PC-3 (cell line): ENCODE measurements at places on chromosomes 5 and 9.

- H3K4me1 ChIP-seq = no peaks in the 10 kb centered on the region
- no peaks in the 10 kb centered on the region for H3K27me3 ChIP-seq
- H3K4me3 ChIP-seq = no peak overlapping the region
- no peak for DNase-seq
- no peak overlapping the region for H3K27ac ChIP-seq
- no peaks in the 10 kb centered on the region for H3K36me3 ChIP-seq
Measured at GRCh38 chr5:98016771-98017170, 756.7 kb upstream of the RGMB start.

- no peak for DNase-seq
- peaks cover 10% of the 10 kb centered on the region for H3K4me1 ChIP-seq
- no peak overlapping the region for H3K4me3 ChIP-seq
- no peak overlapping the region for H3K27ac ChIP-seq
- no peaks in the 10 kb centered on the region for H3K36me3 ChIP-seq
Measured at GRCh38 chr5:142508591-142508990, 177.3 kb downstream of the FGF1 start.

- H3K27ac ChIP-seq = peak overlapping the region; percentile 96
- no peaks in the 10 kb centered on the region for H3K36me3 ChIP-seq
- H3K27me3 ChIP-seq = no peaks in the 10 kb centered on the region
- H3K4me3 ChIP-seq = no peak overlapping the region
- no peak for DNase-seq
- H3K4me1 ChIP-seq = peaks cover 75% of the 10 kb centered on the region
Measured at GRCh38 chr5:14263113-14263512, 120.0 kb downstream of the TRIO start.

GRCh38 chr5:172906436-172906835 is 52.8 kb upstream of the RPL26L1 start:
- H3K36me3 ChIP-seq = no peaks in the 10 kb centered on the region
- H3K4me1 ChIP-seq = peaks cover 48% of the 10 kb centered on the region
- H3K27me3 ChIP-seq = no peaks in the 10 kb centered on the region
- peak overlapping the region; percentile 96; the same call in 1 of the 2 replicates for H3K27ac ChIP-seq

- peaks cover 16% of the 10 kb centered on the region for H3K27me3 ChIP-seq
- H3K4me3 ChIP-seq = no peak overlapping the region
- no peaks in the 10 kb centered on the region for H3K36me3 ChIP-seq
- no peaks in the 10 kb centered on the region for H3K4me1 ChIP-seq
- no peak overlapping the region for H3K27ac ChIP-seq
- DNase-seq = no peak
Measured at GRCh38 chr5:115685490-115685889, 59.7 kb upstream of the TMED7 start.

DNA sequence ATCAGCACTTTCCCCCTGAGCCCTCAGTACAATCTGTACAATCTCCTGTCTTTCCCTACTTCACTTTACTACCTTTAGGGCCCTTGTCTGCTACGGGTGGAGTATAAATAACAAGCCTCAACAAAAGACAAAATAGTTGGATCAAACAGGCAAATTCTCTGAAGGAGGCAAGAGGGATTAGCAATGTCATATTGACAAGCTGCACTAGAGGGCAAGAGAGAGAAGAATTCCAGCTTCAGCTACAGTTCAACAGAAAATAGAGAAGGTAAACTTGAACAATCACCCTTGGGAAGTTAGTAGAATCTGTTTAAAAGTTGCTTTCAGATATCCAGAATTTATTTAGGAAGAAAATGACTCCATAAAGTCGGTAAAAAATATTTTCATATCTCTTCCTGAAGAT is 68.4 kb upstream of the IZUMO3 start:
- no peaks in the 10 kb centered on the region for H3K36me3 ChIP-seq
- H3K27ac ChIP-seq = no peak overlapping the region
- no peaks in the 10 kb centered on the region for H3K27me3 ChIP-seq

DNA sequence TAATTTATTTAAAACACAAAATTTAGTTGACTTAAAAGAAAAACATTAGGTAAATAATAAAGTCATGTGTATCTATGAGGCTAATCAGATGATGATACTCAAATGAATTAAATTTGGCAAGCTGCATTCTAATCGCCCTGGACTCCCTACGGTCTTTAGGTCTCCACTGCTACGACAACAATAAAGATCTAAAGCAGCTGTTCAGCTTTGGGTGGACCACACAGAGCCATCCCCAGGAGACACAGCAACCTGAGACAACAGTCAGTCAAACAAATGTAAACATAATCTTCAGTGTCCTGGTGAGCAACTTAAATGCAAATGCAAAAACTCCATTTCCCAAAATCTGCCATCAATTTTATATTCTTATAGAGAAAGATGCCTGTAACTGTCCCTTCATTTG is 65.5 kb downstream of the MCTP1 start:
- no peak overlapping the region for H3K4me3 ChIP-seq
- H3K4me1 ChIP-seq = no peaks in the 10 kb centered on the region
- H3K36me3 ChIP-seq = no peaks in the 10 kb centered on the region
- H3K27ac ChIP-seq = no peak overlapping the region
- H3K27me3 ChIP-seq = no peaks in the 10 kb centered on the region

DNA sequence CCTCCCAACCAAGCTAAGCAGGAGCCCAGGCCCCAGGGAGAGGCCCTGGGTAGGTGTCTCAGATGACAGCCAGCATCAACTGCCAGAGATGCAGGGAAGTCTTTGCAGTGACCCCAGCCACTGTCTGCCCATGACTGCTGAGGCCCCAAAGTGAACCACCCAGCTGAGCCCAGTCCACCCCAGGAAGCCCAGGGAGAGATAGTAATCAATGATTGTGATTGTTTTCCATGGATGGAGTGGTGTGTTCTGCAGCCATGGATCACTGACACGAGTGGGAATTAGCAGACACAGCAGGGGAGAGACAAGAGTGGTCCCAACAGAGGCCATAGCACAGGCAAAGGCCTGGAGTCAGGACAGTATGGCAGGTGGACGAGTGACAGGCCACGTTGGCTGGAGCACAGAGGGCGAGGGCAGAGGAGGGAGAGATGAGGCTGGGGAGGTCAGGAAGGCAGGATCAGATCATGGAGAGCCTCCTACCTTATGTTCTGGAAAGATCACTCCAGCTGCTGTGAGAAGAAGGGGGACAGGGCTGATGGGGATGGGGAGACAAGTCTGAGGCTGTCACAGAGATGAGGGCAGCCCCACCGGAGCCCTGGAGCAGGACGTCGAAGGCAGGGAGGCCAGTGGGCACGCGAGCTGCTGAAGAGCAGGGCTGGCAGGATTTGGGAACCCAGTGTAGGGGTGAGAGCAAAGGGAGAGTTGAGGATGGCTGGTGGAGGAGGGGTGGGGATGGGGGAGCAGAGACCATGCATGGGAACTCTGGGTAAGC is 14.5 kb downstream of the ABO start:
- DNase-seq = no peak
- H3K27ac ChIP-seq = no peak overlapping the region
- H3K27me3 ChIP-seq = no peaks in the 10 kb centered on the region; the same call in 1 of the 2 replicates
- H3K4me3 ChIP-seq = no peak overlapping the region
- H3K4me1 ChIP-seq = no peaks in the 10 kb centered on the region
